ENCODE measurements at places on chromosomes 2 and 18.

GRCh38 chr2:74694281-74694680 is 40.2 kb downstream of the SEMA4F start:
- DNase-seq = no peak

- no peak for DNase-seq
Measured at GRCh38 chr2:132860220-132860619, 190.2 kb upstream of the LYPD1 start.

DNA sequence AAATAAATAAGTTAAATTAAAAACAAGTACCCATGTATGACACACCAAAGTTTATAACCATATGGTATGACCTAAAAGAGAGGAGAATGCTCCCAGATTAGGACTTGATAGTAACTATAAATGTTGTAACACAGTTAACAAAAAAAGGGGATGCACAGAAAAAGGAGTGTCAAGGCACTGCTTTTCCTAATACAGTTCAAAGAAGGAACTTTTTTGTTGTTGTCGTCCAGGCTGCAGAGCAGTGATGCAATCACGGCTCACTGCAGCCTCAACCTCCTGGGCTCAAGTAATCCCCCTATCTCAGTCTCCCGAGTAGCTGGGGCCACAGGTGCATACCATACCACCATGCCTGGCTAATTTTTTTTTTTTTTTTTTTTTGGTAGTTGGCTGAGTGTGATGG is 2.7 kb downstream of the NARS1 start:
- DNase-seq = no peak

- no peak for DNase-seq
Measured at GRCh38 chr18:45850021-45850420, 24.5 kb downstream of the SIGLEC15 start.

DNA sequence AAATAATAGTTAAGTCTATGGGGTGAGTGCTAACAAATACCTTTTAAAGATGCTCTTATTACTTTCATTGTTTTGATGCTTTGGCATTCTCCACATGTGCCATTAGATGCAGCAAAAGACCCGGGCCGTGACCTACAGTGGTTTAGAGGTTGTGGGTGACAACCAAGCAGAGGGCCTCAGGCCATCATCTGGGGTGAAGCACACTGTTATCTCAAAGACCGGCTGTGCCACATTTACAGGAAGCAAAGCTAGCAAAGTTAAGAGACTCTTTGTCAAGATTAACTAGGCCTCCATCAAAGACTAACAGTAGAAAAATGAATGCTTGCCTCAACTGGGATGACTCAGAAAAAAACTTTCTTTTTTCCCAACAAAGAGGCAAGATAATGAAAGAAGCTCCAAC is 695.3 kb downstream of the SATB2 start:
- no peak for DNase-seq

Data from midbrain (tissue), 1 donor.